ENCODE measurements at places on chromosomes 3 and 15.

GRCh38 chr3:60215946-60216345, 1035.3 kb downstream of the FHIT start:
- no peak for DNase-seq

- no peak for DNase-seq
These were observed 27.8 kb downstream of the DUSP7 start for GRCh38 chr3:52028572-52028971.

- no peak for DNase-seq
These were observed 1.3 kb upstream of the MASP1 start for GRCh38 chr3:187292631-187293515.

DNA sequence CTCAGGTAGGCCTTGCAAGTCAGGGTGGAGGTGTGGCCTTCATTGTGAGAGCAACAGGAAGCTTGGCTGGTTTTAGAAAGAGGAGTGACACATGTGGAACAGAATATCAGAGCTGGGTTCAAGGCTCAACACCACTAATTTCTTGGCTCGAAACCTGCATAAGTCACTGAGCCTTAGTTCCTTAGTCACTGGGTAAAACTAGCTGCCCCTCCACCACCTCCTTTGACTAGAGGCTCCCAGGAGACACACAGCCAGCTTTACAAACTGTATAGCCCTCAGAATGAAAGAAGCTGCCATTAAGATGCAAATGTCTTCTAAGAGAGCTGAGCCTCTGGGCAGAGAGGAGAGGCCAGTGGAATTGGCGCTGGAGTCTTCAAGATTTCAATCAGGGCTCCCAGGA, 67.7 kb downstream of the CERS3 start:
- DNase-seq, result no peak

GRCh38 chr3:31572236-31573004, 39.7 kb downstream of the STT3B start:
- DNase-seq, result no peak

DNA sequence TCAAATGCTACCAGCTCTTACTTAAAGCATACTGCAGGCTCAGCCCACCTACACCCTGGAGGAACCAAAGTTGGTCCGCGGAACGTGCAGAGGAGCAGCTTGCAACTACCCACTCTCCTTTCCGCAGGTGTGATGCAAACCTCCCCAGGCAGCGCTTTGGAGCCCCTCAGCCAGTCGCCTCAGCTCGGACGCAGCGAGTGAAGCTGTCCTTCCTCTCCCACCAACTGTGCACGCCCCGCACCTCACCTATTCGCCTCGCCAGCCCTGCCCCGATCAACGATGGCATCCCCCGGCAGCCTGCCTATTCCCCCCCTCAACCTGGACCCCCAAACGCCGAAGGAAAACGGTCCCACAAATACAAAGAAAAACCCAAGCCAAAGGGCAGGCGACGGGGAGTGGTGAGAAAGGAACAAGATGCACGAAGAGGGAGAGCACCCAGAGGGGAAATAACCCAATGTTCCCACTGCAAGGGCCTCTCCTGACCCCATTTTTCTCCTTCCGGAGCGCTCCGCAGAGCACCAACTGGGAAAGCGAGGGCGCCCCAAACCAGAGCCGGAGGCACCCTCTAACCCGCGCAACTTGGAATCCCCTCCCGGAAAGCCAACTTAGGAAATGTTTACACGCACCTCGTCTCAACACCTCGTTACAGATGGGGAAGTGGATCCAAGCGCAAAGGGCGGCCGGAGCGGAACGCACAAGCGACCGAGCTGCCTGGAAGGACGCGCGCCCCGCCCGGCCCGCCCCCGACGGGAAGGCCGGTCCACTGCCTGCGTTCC, 665 bp downstream of the GLB1 start:
- DNase-seq, result peak; percentile 29

DNA sequence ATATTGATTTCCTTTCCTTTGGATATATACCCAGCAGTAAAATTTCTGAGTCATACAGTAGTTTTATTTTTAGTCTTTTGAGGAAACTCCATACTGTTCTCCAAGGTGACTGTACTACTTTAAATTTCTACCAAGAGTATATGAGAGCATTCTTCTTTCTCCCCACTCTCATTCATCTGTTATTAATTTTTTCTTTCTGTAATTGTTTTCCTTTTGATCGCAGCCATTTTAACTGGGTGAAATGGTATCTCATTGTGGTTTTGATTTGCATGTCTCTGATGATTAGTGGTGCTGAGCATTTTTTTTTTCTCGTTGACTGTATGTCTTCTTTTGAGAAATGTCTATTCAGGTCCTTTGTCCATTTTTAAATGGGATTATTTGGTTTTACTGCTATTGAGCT, 18.3 kb upstream of the VGLL3 start:
- no peak for DNase-seq

DNA sequence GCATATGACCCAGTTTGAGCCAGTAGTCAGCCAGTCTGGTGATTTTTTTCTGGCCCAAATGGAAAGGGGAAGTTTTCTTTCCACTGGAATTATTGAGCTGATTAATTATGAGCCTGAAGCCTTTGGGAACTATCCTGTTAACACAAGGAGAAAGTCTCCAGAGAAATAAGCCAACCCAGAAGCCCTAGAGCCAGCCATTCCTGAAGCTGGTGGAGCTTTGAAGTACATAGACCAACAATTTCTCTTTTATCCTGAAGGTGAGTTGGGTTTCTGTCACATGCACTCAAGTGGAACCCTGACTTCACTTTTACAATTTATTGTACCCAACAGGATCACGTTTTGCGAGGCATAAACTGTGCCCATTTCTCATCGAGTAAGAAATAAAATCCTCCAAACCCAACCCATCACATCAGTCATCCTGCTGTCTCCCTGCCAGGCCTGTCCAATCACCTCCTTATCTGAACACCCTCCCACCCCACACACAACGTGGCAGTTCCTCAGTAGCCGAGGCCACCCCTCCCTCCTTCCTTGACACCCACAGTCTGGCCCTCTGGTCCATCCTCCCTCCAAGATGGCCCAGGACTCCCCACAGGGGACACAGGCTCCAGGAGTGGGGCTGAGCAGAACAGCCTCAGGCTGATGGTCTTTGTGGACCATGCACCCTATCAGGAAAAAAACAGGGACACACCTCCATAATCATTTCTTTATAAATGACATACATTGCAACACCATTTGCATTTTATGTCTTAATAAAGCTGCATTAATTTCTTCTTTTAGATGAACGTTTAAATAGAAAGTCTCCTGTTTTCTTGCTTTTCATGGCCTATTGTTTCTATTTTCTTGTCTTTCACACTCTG, 55.7 kb upstream of the GATA2 start:
- DNase-seq, result no peak

- DNase-seq, result no peak
These were observed 35.1 kb downstream of the APBA2 start for GRCh38 chr15:28920781-28921331.

DNA sequence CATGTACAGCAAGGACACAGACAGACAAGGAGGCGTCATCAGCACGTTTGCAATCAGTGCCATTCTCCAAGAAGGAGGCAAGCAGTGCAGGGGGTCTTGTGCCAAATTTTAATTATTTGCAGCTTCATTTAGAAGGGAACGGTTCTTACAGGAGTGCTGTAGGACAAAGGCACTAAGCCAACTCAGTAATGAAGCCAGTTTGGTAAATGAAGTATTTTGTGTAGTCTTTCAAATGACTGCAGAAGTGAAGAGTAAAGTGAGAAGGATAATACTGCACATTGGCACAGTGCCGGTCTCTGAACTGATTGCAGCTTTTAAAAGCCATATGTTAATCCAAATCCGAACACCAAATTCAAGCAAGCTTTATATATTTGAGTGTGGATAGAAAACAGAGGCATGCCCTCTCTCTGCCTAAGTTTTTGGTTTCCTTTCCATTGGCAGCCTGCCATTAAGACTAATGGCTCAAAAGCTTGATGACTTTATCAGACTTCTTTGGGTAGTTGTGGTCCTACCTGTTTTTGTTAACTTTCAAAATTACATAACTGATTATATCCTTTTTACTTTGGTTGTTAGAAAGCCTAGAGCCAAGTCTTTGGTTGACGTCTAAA, 101.3 kb downstream of the SENP2 start:
- no peak for DNase-seq

- no peak for DNase-seq
These were observed 216.7 kb downstream of the ABHD5 start for GRCh38 chr3:43907508-43907858.

DNA sequence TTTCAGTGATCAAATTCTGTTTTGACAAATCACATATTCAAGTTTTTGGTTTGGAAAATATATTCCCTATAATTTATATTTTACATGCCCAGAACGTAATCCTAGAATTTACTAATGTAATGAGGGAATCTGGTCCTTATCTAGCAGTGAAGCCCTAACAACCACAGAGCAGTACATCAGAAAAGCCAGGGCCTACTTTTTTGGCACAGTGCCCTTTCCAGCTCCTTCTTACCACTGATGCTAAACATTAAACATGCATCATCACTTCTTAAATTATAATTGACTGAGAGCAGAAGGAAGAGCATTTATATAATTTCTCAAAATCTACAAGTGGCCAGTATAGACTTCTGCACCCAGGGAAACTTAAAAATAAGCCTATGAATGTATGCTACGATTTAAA, 66.7 kb downstream of the FBXL22 start:
- no peak for DNase-seq

DNA sequence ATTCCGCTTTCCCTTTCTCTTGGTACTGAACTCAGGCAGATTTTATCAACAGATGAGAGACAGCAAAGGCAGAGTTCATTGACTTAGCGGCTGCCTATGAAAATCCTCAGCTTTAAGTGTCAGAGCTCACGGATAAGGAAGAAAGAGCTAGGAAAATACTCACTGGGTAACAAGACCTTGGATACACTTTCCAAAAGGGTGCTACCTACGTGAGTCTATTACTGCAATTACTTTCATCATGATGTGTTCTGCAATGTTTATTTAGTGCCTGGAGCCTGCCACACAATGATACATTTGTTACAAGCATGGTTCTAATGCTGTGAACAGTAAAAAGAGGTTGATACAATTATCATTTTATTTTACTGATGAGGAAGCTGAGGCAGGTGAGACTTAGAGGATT, 177.5 kb downstream of the GRM7 start:
- no peak for DNase-seq

DNA sequence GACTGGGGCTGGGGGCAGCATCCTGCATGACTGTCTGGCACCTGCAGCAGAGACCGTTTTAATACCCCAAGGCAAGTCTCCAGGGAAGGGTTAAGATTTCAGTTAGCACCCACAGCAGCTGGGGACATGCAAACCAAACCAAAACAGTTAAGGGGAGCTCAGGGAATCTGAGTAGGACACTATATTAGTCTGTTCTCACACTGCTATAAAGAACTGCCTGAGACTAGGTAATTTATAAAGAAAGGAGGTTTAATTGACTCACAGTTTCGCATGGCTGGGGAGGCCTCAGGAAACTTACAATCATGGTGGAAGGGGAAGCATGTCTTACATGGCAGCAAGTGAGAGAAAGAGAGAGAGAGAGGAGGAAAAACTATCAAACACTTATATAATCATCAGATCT, 25.3 kb downstream of the GALNT15 start:
- DNase-seq, result no peak

DNA sequence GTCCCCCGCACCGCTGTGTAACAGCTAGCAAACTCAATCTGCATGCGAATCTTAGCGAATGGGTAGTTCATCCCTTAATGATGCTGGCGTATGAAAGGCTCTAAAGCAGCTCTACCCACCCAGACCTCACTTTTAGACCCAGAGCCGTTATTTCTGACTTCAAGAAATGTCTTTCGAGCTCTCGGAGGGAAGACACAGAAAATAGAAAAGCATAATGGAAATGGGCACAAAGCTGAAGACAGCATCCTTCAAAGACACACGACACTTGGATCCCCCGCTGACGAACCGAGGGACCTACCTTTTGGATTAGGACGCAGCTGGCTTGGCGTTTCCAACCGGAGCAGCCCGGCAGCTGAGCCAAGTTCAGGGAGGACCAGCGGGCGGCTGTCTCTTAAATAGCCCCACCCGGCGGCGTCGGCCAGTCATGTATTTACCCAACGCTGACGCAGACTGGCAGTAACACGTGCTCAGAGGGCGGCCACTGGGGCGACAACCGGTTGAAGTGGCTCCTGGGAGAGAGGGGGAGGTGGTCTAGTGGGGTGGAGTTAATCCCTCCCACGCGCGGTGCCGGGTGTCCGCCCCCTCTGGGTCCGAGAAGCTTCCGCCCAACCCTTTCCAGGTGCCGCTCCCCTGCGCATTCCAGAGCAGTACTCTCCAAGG, 1.5 kb downstream of the CCK start:
- DNase-seq, result no peak

- DNase-seq, result no peak
These were observed 2.3 kb downstream of the B3GNT5 start for GRCh38 chr3:183255348-183255730.

DNA sequence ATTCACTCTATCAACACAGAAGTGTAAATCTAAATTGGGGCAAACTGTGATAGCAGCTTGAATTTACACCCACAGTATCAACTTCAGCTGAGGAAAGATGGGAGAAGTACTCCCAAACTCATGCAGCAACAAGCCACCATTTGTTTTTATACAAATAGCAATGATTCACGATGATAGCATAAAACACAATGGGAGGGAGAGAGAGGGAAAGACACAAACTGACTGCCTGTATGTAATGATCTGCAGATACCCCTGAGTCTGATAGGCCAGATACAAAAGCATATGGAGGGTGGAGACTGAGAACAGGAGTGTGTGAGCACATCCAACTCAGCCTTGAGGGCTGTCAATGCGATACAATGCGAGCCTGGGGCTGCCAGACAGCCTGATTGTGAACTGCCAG, 79.2 kb downstream of the CNTN3 start:
- no peak for DNase-seq

DNA sequence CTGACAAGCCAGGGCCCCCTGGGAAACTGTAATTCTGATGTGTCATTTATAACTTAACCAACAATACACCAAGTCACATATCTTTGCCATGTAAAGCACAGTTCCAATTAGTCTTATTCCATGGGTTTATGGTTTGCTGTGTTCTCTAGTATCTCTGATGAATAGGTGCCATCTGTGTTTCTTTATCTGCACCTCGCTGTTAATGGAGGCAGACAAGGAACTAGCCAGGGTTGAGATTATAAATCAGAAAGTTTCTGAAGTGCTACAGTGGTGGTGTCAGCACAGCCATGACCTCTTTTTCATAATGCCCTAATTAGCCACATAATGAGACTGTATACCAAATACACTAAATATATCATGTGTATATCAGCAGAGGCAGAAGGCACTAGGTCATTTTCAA, 866.4 kb downstream of the PLOD2 start:
- DNase-seq, result no peak

GRCh38 chr3:6354653-6355052, 506.3 kb upstream of the GRM7 start:
- DNase-seq, result no peak

- no peak for DNase-seq
These were observed 32.4 kb downstream of the THBS1 start for GRCh38 chr15:39613271-39613670.

- no peak for DNase-seq
These were observed 343.4 kb downstream of the TBC1D5 start for GRCh38 chr3:17398959-17399551.

- DNase-seq, result no peak
These were observed 819.7 kb downstream of the FHIT start for GRCh38 chr3:60431599-60431958.

- DNase-seq, result no peak
These were observed 327.3 kb downstream of the GBE1 start for GRCh38 chr3:81434161-81434560.
